Psoas muscle (tissue), 8 donors: ENCODE measurements at places on chromosomes 12 and 14. TPM values are rescaled to one million over a fixed set of nuclear protein-coding genes. Genes with fewer than 3 reads are reported as not detected.

DNA sequence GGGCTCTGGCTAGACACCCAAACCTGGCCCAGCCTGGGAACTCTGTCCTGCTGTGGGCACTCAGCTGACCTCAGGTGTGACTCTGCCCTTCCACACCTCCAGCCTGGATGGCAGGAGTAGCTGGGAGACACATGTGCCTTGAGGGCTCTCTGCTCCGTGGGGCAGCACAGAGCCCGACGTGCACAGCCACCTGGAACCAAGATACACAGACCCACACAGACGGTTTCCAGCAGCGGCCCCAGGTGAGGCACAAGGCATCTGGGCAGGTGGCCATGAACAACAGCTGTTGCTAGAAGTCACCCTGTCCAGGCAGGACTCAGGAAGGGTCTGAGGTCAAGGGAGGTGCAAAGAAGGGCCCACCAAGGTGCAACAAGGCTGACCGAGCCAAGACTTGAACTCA lies 5.9 kb downstream of the DEGS2 start:
- DNase-seq = no peak

DNA sequence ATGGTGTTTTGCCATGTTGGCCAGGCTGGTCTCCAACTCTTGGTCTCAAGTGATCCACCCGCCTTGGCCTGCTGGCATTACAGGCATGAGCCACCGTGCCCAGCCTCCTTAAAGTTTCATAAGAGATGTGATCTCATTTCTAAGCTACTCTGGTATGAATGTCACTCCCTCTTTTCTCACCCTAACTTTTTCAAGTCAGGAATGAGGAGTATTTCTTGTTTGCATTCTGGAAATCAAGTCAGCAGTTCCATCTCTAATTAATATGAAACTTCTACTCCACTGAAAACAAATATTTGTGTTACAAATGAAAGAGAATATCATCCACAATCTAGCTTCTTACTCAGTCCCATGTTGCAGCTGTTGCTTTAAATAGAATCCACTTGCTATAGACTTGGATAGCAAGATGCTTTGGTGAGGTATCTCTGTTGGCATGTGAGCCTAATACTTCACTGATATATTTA lies 61.3 kb downstream of the ARF6 start:
- peak; percentile 28 for DNase-seq

The CERS5 gene
- 10.7 TPM for total RNA-seq

The SYCP3 gene
- 0.28 TPM for total RNA-seq
